ENCODE measurements at places on chromosomes 13 and 19. TPM values are rescaled to one million over a fixed set of nuclear protein-coding genes. Genes with fewer than 3 reads are reported as not detected.
A peak's percentile ranks its signal among the peaks of the same experiment; 100 is the strongest.

DNA sequence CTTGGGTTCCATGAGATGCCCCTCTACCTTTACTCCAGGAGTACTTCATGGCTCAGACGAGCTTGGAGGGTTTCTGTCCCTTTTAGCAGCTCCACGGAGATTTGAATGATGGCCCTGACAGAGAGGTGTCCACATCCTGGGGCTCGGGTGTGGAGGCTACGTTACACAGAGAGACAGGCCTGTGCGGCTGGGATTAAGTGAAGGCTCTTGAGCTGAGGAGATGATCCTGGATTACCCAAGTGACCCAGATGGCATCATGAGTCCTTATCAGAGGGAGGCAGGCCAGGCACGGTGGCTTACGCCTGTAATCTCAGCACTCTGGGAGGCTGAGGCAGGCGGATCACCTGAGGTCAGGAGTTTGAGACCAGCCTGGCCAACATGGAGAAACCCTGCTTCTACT is 12.4 kb downstream of the DPP9 start:
- no peaks in the 10 kb centered on the region for H3K27me3 ChIP-seq
- H3K36me3 ChIP-seq, result peaks cover 13% of the 10 kb centered on the region
- H3K27ac ChIP-seq, result peak overlapping the region; percentile 79

The IL12RB1 gene
- total RNA-seq, result not detected

DNA sequence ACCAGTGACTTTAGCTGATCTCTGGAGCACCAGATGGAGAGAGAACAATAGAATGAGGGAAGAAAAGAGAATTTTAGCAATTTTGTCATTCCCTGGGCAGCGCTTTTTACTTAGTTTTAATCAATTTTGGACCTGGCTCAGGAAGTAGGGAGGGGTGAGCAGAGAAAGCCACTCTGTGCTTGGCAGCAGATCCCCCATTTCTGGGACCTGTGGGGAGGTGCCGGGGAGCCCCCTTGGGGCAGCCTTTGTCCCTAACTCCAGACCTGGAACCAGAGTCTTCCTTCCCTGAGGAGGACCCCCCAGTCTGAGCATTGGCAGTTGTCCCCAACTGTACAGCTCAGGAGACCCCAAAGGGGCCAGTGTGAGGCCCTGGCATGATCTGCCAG is 10.5 kb downstream of the LYL1 start:
- no peaks in the 10 kb centered on the region for H3K36me3 ChIP-seq
- H3K27me3 ChIP-seq, result no peaks in the 10 kb centered on the region
- no peaks in the 10 kb centered on the region for H3K4me1 ChIP-seq

- peaks cover 15% of the 10 kb centered on the region for H3K27me3 ChIP-seq
- no peak for DNase-seq
- no peak overlapping the region for H3K4me3 ChIP-seq
- H3K4me1 ChIP-seq, result peaks cover 9% of the 10 kb centered on the region
- no peak overlapping the region for H3K27ac ChIP-seq
Observed at GRCh38 chr13:112103260-112103838, 36.4 kb downstream of the SOX1 start.

The IFNL1 gene
- not detected for total RNA-seq

The ZNF611 gene
- 6.0 TPM for total RNA-seq

DNA sequence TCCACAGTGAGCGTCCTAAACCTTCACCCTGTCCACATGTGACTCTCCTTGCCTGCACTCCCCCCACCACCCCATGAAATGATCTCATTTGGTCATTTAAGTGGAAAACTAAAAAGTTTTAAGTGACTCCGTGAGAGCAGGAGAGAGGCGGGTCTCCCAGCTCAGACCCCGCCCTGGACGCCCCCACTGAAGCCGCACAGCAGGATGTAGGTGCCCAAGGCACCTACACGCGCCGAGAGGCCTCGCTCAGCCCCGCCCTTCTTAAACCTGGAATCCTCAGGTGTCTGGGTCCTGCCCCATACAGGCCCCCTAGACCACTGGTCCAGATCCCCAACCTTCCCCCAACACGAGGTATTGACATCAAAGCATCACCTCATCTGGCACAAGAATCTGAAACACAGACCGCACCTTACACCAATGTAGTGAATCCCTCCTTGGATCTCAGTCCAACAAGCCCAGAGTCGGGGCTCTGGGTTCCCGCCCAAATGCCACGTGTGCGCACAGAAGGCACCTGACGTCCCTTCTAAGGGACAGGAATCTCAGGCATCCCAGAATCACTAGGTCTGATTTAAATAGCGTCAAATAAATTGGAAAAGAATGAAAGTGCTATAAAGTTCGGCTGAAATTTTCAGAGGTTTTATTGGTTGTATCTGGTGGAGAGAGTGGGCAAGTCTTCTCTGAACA is 3.5 kb downstream of the IGFL1 start:
- no peaks in the 10 kb centered on the region for H3K27me3 ChIP-seq
- H3K27ac ChIP-seq, result no peak overlapping the region
- no peaks in the 10 kb centered on the region for H3K36me3 ChIP-seq
- no peak for DNase-seq

- no peak overlapping the region for H3K4me3 ChIP-seq
- no peaks in the 10 kb centered on the region for H3K27me3 ChIP-seq
- H3K27ac ChIP-seq, result no peak overlapping the region
- H3K4me1 ChIP-seq, result no peaks in the 10 kb centered on the region
- DNase-seq, result peak; percentile 31
- no peaks in the 10 kb centered on the region for H3K36me3 ChIP-seq
Observed at GRCh38 chr19:33740811-33741396, 55.8 kb upstream of the KCTD15 start.

The ZSCAN4 gene
- not detected for total RNA-seq

The DKKL1 gene
- not detected for total RNA-seq

GRCh38 chr13:59950266-59950665 is 213.5 kb downstream of the DIAPH3 start:
- DNase-seq, result no peak
- no peaks in the 10 kb centered on the region for H3K27me3 ChIP-seq
- H3K4me1 ChIP-seq, result no peaks in the 10 kb centered on the region
- H3K4me3 ChIP-seq, result no peak overlapping the region
- H3K36me3 ChIP-seq, result no peaks in the 10 kb centered on the region
- no peak overlapping the region for H3K27ac ChIP-seq

- no peak overlapping the region for H3K4me3 ChIP-seq
- DNase-seq, result peak; percentile 34
- no peaks in the 10 kb centered on the region for H3K27me3 ChIP-seq
Observed at GRCh38 chr13:37127691-37128241, 22.3 kb upstream of the CSNK1A1L start.

DNA sequence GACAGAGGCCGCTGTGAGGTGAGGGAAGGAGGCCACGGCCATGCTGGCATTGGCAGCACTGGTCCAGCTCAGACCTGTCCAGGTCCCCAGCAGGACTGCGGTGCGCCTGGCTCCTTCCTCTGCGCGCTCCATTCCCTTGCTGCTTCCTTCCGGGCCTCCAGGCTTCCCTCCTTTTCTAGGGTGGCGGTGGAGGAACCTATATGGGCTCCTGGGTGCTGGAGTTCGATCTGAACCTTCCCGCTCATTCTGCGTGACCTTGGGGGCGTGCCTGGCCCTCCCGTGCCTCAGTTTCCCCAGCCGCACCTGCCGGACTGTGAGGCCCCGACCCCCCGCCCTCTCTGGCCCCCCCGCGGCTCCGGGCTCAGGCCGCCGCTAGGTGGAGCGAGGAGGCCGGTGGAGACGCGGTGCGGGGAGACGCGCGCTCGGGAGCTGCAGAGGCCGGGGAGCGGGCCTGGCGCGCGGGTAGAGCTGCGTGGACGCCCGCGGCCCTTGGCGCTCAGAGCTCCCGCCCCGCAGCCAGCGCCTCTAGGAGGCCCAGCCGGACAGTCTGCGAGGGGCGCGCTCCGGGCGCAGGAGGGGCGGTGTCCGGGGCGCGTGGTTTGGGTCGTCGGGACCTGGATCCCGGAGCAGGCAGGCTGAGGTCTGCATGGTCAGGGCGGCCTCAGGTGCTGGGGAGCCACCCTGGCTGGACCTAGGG is 29.9 kb downstream of the EFNA2 start:
- H3K4me3 ChIP-seq, result no peak overlapping the region
- no peak overlapping the region for H3K27ac ChIP-seq
- H3K4me1 ChIP-seq, result peaks cover 10% of the 10 kb centered on the region
- DNase-seq, result peak; percentile 33
- no peaks in the 10 kb centered on the region for H3K36me3 ChIP-seq

The GJA3 gene
- total RNA-seq, result not detected

DNA sequence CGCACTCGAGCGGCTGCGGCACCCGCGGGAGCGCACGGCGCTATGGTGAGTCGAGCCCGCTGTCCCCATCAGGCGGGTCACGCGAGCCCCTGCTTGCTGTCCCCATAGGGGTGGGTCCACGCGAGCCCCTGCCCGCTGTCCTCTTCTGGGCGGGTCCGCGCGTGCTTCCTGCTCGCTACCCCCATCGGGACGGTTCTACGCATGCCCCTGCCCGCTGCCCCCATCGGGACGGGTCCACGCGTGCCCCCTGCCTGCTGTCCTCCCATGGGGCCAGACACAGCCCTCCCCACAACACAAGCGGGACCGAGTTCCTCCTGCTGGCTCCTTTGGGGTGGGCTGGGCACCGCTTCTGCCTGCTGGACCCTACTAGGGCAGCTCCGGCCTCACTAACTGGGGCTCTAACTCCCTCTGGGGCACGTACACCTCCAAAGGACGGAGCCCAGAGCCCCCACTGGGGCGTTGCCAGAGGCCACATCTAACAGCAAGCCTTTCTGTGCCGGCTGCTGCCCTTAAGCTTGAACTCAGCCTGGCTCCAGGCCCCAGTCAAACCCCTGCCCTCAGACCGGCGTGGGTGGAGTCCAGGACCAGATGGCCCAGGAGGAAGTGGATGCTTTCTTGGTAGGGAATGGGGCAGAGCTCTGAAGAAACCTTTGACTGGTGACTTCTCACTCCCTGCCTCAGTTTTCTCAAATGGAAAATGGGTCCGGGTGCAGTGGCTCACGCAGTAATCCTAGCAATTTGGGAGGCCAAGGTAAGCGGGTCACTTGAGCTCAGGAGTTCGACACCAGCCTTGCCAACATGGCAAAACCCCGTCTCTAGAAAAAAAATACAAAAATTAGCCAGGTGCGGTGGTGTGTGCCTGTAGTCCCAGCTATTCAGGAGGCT is 722 bp downstream of the COLGALT1 start:
- H3K27me3 ChIP-seq, result no peaks in the 10 kb centered on the region
- DNase-seq, result peak; percentile 74
- H3K27ac ChIP-seq, result peak overlapping the region; percentile 33
- H3K36me3 ChIP-seq, result peaks cover 6% of the 10 kb centered on the region
- H3K4me1 ChIP-seq, result peaks cover 16% of the 10 kb centered on the region
- peak overlapping the region; percentile 88 for H3K4me3 ChIP-seq
